ENCODE measurements at places on chromosomes 4 and X.

GRCh38 chr4:168496834-168497233 lies at the start of gene PALLD:
Gene PALLD, plus strand, starts transcription at chr4:168497052.
- no peak for DNase-seq

DNA sequence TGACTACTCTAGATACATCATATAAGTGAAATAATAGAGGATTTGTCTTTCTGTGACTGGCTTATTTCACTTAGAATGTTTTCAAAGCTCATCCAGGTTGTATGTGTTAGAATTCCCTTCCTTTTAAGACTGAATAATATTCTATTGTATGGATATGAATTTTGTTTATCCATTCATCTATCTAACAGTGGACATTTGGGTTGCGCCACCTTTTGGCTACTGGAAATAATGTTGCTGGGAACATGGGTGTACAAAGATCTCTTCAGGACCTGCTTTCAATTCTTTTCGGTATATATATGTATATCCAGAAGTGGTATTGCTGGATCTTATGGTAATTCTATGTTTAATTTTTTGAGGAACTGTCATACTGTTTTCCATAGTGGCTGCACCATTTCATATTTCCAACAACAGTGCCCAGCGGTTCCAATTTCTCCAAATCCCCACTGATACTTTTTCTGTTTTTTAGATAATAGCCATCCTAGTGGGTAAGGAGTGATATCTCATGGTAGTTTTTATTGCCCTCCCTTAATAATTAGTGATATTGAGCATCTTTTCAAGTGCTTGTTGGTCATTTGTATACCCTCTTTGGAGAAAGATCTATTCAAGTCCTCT lies 3.4 kb upstream of the SCD5 start:
- no peak for DNase-seq

DNA sequence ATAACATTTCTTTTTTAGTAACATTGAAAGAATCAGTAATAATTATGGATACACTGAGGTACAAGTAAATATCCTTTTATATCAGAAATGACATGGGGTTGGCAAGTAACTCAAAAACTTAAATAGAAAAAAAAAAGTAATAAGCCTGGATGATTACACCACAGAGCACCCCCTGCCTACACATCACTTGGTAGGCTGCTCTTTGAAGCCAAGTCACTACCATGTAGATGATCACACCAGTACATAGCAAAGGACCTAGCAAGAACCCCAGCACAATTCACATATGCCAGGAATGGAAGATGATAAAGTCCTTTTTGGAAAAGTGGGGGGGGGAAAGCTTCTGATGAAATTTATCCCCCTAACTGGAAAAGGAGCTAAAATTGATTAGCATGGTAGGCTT lies 56.9 kb downstream of the METTL14 start:
- DNase-seq: no peak

DNA sequence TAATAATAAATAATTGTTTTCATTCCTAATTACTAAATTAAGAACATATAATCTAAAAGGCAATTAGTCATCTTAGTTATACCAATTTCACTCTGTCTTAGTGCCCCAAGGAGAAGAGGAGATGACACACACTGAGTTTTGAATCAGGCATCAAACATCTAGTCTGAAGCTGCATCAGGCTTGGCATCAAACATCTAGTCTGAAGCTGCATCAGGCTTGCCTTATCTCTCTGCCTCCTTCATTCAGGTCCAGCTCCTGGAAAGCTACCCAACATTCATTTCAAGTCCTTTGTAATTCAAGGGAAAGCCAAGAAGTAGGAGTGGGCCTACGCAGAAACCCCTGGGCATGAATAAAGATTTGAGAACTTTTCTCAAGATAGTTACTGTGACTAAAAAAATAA lies 62.2 kb downstream of the SH3RF1 start:
- DNase-seq: no peak

All from ureter (tissue), 1 donor.